Thoracic aorta (tissue), 2 donors: ENCODE measurements at places on chromosomes 6 and 20. TPM values are rescaled to one million over a fixed set of nuclear protein-coding genes. Genes with fewer than 3 reads are reported as not detected.

DNA sequence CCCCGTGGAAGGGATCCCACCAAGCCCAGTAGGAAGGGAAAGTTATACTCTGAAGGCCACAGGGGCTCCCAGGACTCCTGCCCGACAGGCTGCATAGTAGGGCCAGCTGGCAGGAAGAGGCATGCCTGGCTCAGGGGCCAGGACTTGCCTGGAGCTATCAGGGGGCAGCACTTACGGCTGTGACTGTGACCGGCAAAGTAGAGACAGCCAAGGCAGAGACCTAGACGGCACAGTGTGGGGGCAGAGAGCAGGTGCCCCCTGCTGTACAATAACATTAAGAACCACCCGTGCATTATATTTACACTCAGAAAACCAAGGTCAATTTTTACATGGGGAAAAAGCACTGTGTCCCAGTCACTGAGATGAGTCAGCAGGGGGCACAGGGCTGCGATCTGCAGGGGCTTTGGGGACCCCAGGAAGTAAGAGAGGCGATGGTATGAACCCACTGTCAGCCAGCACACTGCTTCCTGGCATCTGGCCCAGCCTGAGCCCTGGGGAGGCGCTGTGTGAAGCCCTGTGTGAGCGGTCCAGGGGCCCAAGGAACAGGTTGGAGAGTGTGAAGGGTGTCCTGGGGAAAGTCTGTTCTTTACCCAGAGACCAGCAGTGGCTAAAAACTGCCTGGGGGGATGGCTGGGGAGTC is 9.9 kb downstream of the CCDC167 start:
- H3K4me1 ChIP-seq: peaks cover 16% of the 10 kb centered on the region
- H3K4me3 ChIP-seq: no peak overlapping the region
- no peaks in the 10 kb centered on the region for H3K27me3 ChIP-seq
- no peaks in the 10 kb centered on the region for H3K36me3 ChIP-seq
- DNase-seq: no peak

DNA sequence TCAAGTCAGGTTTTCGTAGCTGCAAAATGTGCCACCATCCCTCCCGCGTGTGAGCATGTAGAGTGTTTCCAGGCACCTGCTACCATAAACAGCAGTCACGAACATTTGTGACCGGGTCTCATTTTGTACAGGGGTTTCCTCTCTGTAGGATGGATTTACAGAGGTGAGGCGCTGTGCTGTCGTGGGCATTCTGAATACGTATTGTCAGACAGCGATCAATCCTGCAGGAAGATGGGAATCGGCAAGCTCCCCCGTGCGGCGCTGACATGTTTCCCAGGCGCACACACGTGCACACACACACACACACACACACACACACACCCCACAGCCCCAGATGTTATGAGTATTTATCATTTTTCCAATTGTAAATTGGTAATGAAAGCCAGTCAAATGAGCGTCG is 15.8 kb downstream of the ANKRD60 start:
- H3K36me3 ChIP-seq: no peaks in the 10 kb centered on the region
- H3K4me1 ChIP-seq: peaks cover 4% of the 10 kb centered on the region
- H3K27me3 ChIP-seq: no peaks in the 10 kb centered on the region
- no peak overlapping the region for H3K27ac ChIP-seq

DNA sequence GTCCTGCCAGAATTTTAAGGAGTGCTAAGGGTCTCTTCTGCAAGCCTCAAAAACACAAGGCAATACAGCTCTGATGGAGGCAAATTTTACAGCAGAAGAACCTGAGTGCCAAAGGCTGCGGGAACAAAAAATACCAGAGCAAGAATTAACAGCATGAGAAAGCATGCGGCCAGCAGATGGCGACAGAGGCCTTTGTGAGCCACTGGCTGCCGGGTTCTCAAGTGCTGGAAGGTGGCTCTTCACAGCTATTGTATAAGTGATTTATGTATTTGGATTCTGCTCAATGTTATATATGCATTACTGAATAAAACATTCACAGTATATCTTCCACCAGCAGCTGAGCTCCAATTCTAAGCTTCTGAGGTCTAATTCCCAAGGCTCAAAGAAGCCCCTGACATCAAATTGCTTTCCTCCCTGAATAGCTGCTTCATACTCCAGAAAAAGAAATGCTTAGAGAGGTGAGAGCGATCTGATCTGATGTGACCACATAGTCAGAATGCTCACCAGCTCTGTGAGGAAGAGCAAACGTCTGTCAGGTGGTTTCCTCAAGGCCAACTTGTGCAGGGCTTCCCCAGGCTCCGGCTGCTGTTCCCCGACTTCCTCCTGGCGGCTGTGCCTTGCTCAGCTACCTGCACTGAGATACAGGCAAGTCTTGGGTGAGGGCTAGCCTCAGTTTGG is 58.6 kb downstream of the PPP1R3G start:
- DNase-seq: peak; percentile 53
- no peaks in the 10 kb centered on the region for H3K36me3 ChIP-seq
- no peaks in the 10 kb centered on the region for H3K27me3 ChIP-seq
- H3K27ac ChIP-seq: no peak overlapping the region

Gene MCCD1
- not detected for total RNA-seq

Gene TPBG
- total RNA-seq: 38.7 TPM

Gene GPR6
- not detected for total RNA-seq
